A549 (cell line): ENCODE measurements at places on chromosomes 3 and 15. TPM values are rescaled to one million over a fixed set of nuclear protein-coding genes. Genes with fewer than 3 reads are reported as not detected.

Gene RASGRP1
- 0.70 to 0.92 TPM (median 0.71 TPM) in 3 replicates for polyA plus RNA-seq

Gene SLC27A2
- polyA plus RNA-seq: 36.0 to 45.2 TPM (median 39.7 TPM) in 3 replicates

Gene KCNMB2
- polyA plus RNA-seq: not detected in 3 replicates

Gene PLA2G4D
- not detected in 3 replicates for polyA plus RNA-seq

Gene NR2E3
- 0.13 to 0.28 TPM (median 0.17 TPM) in 3 replicates for polyA plus RNA-seq

GRCh38 chr3:134311265-134311664, 60.6 kb upstream of the RYK start:
- DNase-seq: no peak

GRCh38 chr3:33482111-33482521, 41.9 kb upstream of the UBP1 start:
- no peak for DNase-seq

- no peak for DNase-seq
Observed at GRCh38 chr3:58009026-58009748, 965 bp downstream of the FLNB start.

- DNase-seq: no peak
Observed at GRCh38 chr3:64225695-64226499, 631 bp upstream of the PRICKLE2 start.

DNA sequence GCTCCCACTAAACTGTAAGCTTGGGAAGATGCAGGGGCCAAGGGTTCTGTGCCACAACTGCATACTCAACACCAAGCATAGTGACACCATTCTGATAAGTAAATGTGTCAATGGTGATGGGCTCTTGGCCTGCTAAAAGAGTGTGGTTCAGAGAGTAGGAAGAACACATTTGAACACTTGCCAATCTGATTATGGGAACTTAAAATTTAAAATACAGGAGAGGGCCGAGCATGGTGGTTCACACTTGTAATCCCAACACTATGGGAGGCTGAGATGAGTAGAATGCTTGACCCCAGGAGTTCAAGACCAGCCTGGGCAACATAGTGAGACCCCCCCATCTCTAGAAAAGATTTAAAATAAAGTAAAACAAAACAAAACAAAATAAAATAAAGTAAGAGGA, 34.1 kb downstream of the PTPN9 start:
- DNase-seq: no peak

- DNase-seq: no peak
Observed at GRCh38 chr3:48966876-48967361, 23.1 kb upstream of the P4HTM start.

GRCh38 chr15:38186507-38186906, 66.1 kb upstream of the SPRED1 start:
- DNase-seq: no peak

DNA sequence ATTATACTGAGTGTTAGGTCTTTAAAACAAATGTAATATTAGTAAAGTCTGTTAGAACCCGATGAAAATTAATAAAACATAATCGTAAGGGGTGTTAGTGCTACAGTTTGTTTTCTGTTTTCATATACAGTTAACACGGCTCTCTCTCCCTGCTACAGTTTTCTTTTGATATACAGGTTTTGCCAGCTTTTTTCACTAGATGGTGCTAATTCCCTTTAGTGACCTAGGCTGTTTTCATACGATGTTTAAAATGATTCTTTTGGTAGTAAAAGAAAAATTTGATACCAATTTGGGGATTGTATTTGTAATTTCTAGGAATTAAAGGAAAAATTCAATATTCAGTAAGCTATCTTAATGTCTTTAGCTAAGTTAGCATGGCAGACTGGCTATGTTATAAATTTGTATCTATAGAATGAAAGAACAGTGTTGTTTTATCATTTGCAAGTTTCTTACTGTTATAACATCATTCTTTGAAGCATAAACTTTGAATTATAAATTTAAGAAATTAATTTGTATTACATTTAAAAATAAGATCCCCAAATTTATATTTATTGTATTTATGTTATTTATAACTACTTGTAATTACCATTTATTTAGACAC, 11.5 kb downstream of the APH1B start:
- peak; percentile 63 for DNase-seq

- no peak for DNase-seq
Observed at GRCh38 chr3:189121092-189121491, 50.7 kb upstream of the TPRG1 start.

DNA sequence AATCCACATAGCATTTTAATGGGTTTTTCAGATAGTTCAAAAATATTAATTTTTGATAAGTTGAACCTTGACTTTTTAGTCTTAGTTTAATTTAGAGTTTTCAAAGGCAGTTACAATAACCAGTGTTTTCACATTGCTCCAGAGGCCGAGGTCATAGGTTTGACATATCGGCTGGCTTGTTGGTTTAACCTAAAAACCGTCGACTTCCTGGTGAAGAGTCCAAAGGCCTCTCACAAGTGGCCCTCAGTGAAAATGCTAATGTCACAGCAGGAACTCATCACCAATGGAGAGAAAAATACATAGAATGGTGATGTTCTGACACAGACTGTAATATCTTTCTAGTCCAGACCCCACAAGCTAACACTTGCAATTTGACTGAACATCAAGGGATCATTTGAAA, 642.3 kb downstream of the PLOD2 start:
- DNase-seq: no peak

- DNase-seq: no peak
Observed at GRCh38 chr3:150681057-150681456, 22.7 kb downstream of the ERICH6 start.

GRCh38 chr3:25783661-25784512, 644 bp upstream of the NGLY1 start:
- DNase-seq: peak; percentile 56

- no peak for DNase-seq
Observed at GRCh38 chr15:57890351-57890750, 175.2 kb downstream of the ALDH1A2 start.
